ENCODE measurements at places on chromosomes 11 and 22. TPM values are rescaled to one million over a fixed set of nuclear protein-coding genes. Genes with fewer than 3 reads are reported as not detected.
A peak's percentile ranks its signal among the peaks of the same experiment; 100 is the strongest.

DNA sequence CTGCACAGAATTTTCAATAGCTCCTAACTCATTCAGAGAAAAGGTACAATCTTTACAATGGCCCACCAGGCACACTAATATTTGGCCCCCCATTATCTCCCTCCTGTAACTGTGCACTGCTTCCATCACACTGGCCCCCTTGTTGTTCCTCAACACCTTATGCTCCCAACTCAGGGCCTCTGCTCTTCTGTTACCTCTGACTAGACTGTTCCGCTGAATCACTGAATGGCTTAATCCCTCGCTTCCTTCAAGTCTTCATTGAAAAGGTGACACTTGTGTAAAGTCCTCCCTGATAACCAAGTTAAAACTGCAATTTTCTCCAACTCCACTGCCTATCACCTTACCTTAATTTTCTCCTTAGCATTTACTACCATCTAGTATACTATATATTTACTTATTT, 21.8 kb downstream of the PIK3C2A start:
- no peak for DNase-seq

DNA sequence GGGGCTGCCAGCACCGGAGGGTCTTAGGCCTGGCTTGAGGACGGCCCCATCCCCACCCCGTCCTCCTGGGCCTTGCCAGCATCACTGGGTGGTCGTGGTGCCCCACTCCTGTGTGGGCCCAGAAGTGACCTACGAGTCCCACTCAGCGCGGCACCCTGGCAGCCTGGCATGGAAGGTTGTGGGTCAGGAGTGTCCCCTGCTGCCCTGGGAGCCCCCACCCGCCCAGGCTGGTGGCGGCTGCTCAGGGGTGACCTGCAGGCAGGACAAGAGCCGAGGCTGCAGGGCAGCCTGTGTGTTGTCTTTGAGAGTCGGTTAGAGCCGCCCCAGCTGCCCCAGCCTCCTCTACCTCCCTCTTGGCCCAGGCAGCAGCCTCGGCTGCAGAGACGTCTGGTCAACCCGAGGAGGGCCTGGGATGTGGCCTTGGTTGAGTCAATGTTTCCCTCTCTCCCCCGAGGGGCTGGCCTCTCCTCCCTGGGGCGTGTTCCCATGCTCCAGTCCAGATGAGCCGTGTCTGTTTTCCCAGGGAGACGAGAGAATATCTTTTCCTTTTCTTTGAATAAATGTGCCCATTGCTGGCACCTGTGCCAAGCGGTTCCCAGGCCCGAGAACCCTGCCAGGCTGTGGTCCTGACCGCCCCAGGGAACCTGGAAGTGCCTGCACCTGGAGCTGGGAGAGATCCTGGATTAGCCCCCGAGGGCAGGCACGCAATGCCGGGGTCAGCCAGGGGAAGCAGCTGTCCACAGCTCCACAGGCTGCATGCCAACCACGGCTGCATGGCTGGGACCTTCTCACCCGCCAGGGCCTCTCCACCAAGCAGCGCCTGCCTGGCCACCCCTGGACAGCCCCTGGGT, 35.7 kb upstream of the MUC5AC start:
- DNase-seq = no peak

- no peak for DNase-seq
These were observed 199.3 kb downstream of the TBC1D22A start for GRCh38 chr22:46961591-46962295.

- no peak for DNase-seq
These were observed 44.6 kb upstream of the EHF start for GRCh38 chr11:34576331-34576730.

DNA sequence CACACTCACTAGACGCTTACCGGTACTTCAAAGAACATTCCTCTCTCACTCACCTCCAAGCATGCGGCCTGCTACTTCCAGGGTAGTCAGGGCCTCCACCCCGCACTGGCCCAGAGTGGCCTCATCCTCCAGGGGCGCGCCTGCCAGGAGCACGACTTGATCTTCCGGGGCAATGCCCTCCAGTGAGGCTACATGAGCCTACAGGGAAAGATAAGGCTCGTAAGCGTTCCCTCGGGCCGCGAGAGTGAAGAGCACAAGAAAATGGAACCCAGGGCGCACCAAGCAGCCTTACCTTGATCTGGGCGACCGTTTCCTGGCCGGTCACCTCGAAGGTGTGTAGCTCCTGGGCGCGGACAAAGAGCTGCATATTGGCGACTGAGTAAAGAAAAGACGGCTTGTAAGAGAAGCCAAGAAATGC, 478 bp downstream of the FAU start:
- DNase-seq = peak; percentile 52

DNA sequence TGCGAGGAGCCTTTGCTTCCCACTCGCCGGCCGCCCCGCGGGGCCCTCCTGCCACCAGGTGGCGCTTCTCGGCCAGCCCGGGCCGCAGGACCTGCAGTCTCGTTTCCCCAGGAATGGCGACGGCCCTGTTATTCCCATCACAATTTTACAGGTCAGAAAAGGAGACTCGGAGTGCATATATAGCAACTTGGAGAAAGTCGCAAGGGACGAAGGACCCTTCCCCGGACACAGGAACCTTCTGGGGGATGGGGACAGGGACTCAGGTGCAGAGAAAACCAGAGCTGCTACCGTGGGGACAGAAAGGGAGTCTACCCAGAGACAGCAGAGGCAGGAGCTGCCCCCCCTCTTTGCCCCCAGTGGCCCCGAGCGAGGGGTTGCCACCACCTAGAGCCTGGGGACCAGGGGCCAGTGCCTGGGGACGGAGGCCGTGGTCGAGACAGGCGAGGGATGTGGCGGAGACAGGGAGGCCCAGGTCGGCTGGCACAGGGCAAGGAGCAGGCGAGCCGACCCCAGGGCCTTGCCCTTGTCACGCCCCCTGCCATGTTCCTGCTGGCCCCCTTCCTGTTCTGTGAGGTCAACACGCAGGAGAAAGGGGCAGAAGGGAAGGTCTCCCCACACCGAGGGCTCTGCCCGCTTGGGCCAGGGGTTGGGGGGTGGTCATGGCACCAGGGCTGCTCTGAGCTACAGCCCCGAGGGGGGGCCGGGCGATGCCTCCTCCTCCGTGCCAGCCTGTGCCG, 3.5 kb upstream of the KRTAP5-6 start:
- DNase-seq = peak; percentile 88

DNA sequence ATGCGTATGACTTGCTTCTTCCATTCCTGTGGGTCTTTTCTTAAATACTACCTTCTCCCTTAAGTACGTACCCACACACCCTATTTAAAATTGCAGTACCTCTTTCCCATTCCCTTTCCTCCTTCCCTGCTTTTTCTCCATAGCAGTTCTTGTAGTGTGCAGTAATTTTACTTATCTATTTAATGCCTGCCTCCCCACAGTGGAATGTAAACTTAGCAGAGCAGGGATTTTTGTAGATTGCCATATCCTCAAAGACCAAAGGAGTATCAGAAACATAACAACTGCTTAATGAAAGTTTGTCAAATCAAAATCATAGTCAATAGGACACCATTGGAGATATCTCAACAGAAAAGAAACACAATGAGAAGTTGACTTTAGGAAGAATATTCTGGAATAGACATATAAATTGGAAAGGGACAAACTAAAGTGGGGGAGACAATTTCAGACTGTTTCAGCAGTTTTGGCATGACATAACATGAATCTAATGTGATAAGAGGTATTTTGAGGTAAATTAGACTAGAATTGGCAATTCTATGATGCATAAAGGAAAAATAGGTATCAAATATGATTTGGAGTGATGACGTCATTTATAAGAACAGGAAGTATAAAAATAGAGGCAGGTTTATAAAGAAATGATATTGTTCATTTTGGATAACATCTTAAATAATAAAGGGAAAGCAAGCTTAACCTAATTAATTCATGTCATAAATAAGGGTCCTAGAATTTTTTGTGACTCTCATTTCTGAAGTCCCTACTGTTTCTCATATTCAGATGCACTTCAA, 188.4 kb downstream of the SOX6 start:
- DNase-seq = no peak

DNA sequence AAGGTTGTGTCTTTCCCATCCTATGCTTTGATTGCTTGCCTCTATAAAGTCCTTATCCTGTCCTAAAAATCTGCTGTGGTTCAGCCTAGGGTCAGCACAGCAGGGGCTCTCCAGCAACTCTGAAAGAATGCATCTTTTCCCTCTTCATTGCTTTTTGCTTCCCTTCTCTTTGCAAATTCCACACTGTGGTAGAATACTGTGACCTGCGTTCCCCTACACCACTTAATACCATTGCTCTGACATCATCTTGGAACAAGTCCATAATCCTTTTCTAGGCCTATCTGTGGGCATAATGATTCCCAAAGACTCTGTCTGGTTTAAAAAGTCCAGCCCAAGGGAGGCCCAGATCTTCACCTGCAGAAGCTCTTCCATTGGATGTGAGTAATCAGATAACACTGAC, 177.7 kb downstream of the NAV2 start:
- DNase-seq = no peak

DNA sequence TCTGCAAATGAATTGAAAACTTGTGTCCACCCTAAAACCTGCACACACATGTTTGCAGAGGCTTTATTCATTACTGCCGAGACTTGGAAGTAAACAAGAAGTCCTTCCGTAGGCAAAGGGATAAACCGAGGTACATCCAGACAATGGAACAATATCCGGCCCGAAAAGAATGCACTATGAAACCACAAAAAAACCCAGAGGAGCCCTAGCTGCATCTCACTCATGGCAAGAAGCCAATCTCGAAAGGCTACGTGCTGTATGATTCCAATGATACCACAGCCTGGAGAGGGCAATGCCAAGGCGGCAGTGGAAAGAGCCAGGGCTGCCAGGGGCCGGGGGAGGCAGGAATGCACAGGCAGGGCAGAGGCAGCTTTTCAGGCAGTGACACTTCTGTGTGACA, 3.2 kb upstream of the MRPL23 start:
- no peak for DNase-seq

DNA sequence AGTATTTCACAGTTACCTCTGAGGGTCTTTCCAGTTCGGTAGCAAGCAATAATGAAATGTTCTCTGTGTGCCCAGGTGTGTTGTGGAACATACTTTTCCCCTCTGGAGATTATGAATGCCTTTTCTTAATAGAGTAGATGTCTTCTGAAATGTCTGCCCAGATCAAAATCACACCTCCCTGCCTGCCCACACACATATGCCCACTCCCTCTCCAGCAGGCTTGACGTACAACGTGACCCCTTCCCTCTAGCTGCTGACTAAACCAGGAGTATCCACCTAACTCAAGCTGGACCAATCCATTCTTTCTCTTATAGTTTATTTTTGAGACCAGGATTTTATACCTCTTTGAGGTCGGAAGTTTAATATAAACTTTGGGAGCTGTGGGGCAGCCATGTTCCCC, 48.7 kb downstream of the ME3 start:
- no peak for DNase-seq

Gene APOBEC3G
- total RNA-seq = 6.2 TPM

Gene LRRC56
- total RNA-seq = 3.4 TPM

Gene SLC37A2
- 0.71 TPM for total RNA-seq

Gene KDM4E
- total RNA-seq = not detected

Gene AIP
- 71.2 TPM for total RNA-seq

Gene BIRC3
- 0.58 TPM for total RNA-seq

Gene C22orf42
- total RNA-seq = not detected
